ENCODE measurements at places on chromosomes 5 and 9.

GRCh38 chr5:150625831-150626746, 14.4 kb upstream of the SYNPO start:
- no peak for DNase-seq

- no peak for DNase-seq
Measured at GRCh38 chr9:135759676-135760300, 57.8 kb downstream of the KCNT1 start.

DNA sequence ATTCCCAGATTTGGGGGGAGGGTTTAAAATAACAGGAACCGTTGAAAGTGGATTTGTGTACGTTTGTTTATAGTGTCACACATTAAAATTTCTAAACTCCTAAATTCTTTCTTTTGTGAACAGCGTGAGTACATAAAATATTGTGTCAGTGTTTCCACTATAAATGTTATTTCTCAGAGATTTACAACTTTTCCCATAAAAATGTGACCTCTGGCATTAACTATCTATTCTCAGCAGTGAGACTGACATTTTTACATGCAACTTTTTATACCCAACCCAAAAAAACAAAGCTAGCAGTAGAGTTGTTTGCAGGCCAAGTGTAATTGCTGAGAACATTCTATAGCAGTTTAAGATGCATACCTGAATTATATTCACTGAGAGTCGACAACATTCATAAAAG, 757.0 kb upstream of the ADAMTS16 start:
- no peak for DNase-seq

GRCh38 chr5:133741396-133741795, 129.1 kb upstream of the FSTL4 start:
- DNase-seq = no peak

DNA sequence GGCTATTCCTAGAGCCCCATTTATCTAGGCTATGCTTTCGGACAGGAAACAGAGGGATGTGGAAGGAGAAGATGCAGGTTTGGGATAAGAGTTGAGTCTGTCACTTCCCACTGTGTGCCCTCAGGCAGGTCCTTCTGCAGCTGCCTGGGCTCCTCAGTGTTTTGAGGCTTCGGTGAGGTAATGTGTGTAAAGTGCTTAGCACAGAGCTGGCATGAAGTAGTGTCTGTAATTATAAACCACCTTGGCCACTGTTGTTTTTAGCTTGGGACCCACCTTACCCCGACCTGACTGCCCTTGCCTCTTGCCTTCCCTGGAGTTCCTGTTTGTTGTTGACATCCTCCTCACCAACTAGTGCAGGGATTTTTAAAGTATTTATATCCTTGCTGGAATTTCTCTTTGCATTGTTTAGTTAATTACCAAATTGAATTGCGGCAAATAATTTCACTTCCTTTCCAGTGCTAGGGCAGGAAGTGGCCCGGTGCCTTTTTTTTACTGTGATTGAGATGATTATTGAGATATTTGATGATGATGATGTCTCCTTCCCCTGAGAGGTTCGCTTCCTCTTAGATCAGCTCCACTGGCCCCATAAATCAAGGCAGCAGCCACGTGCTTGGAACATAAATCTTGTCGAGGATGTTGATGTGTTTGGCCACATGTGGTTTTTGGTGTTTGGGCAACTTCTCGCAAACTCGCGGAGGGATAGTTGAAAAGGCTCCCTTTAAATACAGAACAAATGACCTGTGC, 38.3 kb upstream of the DAB2IP start:
- DNase-seq = no peak
